Muscle of arm (tissue), 14 donors: ENCODE measurements at places on chromosomes 4 and X. TPM values are rescaled to one million over a fixed set of nuclear protein-coding genes. Genes with fewer than 3 reads are reported as not detected.

- DNase-seq = no peak
Observed at GRCh38 chrX:107325467-107325866, 119.1 kb downstream of the DNAAF6 start.

DNA sequence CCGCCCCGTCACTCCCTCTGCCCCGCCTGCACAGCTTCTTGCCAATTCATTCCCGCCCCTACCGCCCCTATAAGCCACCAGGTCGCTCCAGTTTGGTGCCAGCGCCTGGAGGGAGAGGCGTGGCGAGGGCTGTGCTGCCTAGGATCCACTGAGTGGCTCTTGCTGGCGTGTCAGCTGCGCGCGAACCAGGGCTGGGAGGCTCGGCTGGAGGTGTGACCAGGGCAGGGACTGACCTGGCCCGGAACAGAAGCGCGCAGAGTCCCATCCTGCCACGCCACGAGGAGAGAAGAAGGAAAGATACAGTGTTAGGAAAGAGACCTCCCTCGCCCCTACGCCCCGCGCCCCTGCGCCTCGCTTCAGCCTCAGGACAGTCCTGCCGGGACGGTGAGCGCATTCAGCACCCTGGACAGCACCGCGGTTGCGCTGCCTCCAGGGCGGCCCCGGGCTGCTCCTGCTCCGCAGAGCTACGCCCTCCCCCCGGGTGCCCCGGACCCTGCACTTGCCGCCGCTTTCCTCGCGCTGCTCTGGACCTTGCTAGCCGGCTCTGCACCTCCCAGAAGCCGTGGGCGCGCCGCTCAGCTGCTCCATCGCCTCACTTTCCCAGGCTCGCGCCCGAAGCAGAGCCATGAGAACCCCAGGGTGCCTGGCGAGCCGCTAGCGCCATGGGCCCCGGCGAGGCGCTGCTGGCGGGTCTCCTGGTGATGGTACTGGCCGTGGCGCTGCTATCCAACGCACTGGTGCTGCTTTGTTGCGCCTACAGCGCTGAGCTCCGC, at the start of gene GPR78:
GPR78 (plus strand) TSS at position 72 of the 773 bp plus-strand sequence; CDS start at position 663, 591 bp downstream.
- peak; percentile 80 for DNase-seq

- no peak for DNase-seq
Observed at GRCh38 chr4:181938631-181939030, 304.6 kb upstream of the TENM3 start.

- no peak for DNase-seq
Observed at GRCh38 chr4:129064717-129065116, 28.6 kb downstream of the SCLT1 start.

- no peak for DNase-seq
Observed at GRCh38 chr4:174122705-174123104, 160.8 kb downstream of the FBXO8 start.

DNA sequence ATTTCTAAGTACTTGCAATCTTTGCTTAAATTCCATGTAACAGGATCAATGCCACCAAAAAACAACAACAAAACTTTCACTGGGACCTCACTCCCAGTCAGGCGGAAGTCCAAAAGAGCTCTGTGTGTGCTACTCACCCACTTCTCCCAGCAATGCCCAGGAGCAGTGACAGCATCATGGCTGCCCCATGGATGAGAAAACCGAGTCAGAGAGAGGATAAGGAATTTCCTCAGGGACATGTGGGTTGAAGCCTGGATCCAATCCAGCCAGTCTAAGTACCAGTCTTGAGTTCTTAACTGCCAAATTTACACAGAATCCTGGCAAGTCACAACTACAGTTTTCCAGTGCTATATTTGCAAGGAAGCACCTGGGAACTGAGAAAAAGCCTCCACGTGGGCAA, 64.5 kb downstream of the STX18 start:
- no peak for DNase-seq

DNA sequence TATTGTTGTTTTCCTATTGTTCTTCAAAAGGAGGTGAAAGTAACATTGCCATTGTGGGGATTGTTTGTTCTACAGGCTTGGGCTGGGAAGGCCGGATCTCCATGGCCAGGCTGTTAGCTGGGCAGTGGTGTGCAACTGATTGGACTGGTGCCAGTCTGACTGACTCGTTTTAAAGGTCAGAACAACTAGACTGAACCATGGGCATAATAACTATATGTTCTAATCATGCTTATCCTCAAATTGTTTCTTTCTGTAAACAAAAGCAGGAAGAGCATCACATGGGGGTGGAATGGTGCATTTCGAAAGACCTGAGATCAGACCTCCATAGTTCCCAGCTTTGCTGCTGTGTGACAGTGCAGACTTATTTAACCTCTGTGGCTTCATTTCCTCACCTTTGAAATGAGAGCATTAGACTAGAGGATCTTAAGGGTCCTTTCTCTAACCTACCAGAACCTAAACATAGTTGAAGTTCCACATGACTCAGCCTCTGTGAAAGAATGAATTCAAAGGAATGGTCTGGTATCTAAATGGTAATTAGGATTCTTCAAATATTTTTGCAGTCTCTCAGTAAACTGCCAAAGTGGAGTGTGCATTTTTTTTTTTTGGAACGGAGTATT, 66.7 kb upstream of the PGRMC2 start:
- DNase-seq = no peak

DNA sequence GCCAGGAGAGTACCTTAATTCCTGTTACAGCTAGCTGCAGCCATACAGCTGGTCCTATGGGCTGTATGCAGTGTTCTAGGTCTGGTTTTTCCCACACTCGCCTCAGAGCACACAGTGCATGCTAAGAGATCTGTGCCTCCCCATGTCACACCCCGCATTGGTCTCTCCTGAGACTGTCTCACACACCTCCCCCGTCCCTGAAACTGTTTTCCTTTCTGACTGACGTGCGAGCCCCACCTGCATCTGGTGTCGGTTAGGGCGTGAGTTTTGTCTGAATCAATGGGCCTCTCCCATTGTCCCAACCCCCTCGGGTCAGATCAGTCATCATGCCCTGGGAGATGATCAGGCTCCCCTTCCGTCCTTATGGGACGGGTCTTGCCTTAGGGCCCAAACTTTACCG, 3.4 kb upstream of the UGT8 start:
- no peak for DNase-seq

The CACNA1F gene
- polyA plus RNA-seq = not detected

The GABRA4 gene
- polyA plus RNA-seq = not detected

GRCh38 chr4:13920901-13921300, 293.4 kb upstream of the BOD1L1 start:
- DNase-seq = peak; percentile 77

DNA sequence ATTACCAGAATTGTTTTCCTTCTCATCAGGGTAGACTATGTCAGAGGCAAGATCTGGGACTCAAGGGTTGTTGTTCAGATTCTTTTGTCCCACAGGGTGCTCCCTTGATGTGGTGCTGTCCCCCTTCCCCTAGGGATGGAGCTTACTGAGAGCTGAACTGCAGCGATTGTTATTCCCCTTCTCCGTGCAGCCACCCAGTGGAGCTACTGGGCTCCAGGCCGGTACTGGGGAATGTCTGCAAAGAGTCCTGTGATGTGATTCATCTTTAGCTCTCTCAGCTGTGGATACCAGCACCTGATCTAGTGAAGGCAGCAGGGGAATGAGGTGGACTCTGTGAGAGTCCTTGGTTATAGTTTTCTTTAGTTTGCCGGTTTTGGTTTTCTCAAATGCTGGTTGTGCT, 247.4 kb upstream of the HAND2 start:
- DNase-seq = no peak

GRCh38 chrX:103428525-103428924, 52.2 kb downstream of the BEX3 start:
- no peak for DNase-seq

- DNase-seq = no peak
Observed at GRCh38 chrX:43474321-43474720, 181.8 kb upstream of the MAOA start.

- DNase-seq = no peak
Observed at GRCh38 chr4:113783701-113784100, 22.2 kb upstream of the CAMK2D start.

DNA sequence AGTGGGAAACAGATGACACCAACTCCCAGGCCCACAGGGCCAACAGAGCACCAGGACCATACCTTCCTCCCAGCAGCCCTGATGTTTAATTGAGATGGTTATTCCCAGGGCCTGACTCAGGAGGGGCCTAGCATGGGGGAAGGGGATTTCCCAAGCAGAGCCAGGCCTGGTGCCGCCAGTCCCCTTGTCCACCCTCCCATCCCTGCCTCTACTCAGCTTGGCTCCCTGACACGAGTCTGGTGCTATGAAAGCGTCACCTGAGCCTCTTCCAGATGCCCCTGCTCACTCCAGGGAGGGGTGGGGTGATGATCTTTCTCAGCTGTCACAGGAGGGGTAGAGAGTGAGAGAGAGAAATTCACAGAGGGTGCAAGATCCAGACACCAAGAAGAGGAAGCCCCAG, 72.7 kb downstream of the EFNB1 start:
- no peak for DNase-seq

- DNase-seq = no peak
Observed at GRCh38 chr4:93983140-93983539, 154.6 kb downstream of the ATOH1 start.

GRCh38 chr4:36310793-36311192, 29.4 kb downstream of the DTHD1 start:
- DNase-seq = peak; percentile 19

GRCh38 chr4:74056114-74056857, 17.8 kb upstream of the CXCL3 start:
- DNase-seq = no peak

GRCh38 chr4:147709999-147710398, 21.9 kb upstream of the ARHGAP10 start:
- DNase-seq = no peak

- DNase-seq = no peak
Observed at GRCh38 chrX:7316887-7317286, 168.9 kb upstream of the PUDP start.

DNA sequence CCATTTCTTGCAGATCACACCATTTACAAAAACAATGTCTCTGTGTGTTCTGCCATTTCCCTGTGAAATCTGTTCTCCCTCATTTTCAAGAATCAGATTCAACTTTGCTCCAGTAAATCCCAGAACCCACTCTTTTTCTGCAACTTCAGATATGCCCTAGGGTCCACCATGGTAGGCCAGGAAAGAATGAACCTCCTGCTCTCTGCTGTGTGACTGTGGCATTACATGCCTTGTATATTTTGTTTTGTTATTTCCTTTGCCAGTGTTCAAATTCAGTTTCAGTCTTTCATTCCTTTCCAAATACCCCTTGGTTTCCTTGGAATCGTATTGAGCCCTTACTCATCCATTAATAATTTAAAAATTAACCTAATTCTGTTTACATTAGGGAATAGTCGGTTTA, 290.2 kb upstream of the VCX start:
- DNase-seq = no peak

GRCh38 chrX:18354369-18355223, at the start of gene SCML2:
Gene SCML2 (minus strand): TSS chrX:18354688. CDS start chrX:18334071, 20,617 bp downstream.
- DNase-seq = peak; percentile 56

The SPANXC gene
- polyA plus RNA-seq = not detected

DNA sequence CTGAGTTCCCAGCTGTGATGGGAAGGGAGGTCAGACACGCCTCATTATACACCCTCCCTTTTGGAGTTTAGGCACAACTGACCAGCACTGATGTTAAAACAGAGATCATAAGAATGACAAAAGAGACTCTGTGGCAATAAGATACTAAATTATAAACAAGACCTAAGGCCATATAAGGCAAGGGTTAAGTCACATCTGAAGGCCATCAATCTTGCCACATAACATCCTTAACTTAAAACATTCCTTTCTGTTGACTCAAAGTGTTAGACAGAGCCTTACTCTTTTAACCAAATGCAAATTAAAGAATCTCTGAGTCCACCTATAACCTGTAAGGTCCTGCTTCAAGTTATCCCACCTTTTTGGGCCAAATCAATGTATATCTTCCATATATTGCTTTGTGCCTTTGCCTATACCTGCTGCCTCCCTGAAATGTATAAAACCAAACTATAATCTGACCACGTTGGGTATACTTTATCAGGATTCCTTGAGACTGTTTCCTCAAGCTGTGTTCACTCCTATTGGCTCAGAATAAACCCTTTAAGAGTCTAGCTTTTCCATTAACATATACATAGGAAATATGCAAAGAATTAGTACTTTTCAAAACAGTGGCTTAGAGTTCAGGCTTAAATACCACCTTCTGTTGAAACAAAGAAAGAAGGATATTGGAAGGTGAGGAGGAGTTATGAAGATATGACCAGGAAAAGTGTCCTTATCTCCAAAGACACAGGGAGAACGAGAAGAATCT, 214.4 kb upstream of the PPP1R2C start:
- DNase-seq = no peak

The SLC25A31 gene
- polyA plus RNA-seq = not detected

DNA sequence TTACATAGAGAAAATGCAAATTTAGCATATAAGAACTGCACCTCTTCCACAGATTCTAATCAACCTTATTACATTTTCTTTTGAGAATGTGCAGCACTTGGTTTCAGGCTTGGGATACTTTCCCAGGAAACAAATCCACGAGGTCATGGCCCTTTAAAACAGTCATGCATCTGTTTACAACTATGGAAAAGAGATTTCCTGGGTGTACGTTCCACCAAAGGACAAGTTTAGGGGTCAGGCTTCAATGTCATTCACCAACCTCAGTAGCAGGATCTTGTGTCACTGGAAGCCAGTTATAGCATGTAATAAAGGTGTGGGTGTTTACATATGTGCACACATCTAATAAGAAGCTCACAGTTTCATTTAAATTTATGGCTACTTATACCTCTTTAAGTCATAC, 30.7 kb downstream of the EREG start:
- DNase-seq = no peak
